ENCODE measurements at places on chromosomes 12 and 14.

DNA sequence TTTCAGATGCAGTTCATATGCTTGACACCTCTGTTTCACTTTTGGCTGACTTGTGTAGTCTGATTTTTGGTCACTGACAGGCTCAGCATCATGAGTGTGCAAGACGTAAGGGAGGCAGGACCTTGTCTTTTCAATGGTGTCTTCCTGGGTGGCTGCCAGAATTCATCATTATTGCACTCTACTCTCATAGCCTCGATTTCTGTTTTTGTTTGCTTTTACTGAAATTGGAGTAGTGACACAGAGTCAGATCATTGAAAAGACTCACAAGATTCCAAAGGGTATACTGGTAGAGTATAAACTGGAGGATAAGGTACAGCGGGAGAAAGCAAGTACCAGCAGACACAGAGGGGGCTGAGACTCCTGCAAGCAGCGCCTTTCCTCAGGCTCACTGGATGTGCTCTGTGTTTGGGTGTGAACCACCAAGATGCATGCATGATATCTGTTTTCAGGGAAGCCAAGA is 126.3 kb upstream of the FGD4 start:
- DNase-seq, result no peak

GRCh38 chr14:40414386-40414785 is 982.2 kb upstream of the FBXO33 start:
- DNase-seq, result no peak

DNA sequence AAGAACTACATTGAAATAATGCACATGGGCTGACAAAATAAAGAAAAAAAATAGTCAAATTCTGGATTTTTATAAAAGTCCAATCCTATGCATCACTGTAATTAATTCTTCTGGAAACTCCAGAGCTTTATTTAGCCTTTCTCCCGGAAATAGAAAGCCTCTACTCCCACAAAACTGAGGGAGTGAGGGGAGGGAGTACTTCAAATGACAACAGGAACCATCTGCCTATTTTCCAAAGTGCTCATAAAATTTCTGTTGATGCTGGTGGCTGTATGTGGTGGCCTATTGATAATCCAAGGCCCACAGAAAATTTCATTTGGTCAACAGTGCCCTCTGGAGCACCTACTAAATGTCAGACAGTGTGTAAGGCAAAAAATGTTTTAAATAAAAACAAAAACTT is 64.6 kb downstream of the KIF21A start:
- no peak for DNase-seq

- DNase-seq, result no peak
Observed at GRCh38 chr14:101889898-101890297, 74.5 kb upstream of the DYNC1H1 start.

GRCh38 chr12:27585739-27586265 is 61.8 kb downstream of the PPFIBP1 start:
- no peak for DNase-seq

- DNase-seq, result no peak
Observed at GRCh38 chr12:111056618-111057521, 136.5 kb upstream of the MYL2 start.

DNA sequence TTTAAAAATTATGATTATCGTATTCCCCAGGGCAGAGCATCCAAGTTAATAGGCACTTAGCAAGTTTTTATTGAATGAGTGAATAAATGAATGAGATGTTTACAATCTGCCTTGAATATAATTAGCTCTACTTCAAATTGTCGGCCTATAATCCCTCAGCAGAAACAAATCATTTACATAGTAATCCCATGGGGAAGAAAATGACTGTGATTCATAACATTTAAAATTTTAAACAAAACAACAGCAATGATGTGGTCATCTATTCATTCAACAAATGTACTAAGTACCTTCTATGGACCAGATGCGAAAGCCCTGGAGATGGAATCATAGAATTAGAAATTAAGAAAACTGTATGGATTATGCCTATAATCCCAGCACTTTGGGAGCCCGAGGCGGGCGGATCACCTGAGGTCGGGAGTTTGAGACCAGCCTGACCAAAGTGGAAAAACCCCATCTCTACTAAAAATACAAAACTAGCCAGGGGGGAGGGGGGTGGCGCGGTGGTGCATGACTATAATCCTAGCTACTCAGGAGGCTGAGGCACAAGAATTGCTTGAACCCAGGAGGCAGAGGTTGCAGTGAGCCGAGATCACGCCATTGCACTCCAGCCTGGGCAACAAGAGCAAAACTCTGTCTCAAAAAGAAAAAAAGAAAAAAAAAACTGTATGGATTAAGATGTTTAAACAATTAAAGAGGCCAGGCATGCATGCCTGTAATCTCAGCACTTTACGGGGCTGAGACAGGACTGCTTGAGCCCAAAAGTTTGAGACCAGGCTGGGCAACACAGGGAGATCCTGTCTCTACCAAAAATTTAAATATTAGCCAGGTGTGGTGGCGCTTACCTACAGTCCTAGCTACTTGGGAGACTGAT is 17.7 kb upstream of the MDM2 start:
- no peak for DNase-seq

DNA sequence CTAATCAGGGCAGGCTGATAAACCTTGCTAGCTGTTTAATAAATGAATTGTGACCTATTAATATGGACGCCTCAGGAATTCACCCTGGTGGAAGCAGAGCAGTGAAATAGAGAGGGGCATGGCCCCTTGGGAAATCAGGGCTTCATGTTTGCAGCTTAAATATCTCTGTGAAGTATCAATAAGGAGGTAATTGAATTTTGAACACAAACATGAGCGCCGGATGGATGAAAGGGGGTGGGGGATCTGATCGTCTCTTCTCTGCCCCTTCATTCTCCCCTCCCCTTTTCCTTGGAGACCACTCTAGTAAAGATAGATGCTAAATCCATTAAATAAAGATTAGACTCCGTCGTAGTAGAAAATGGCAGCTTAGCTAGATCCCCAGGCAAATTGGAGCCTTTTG is 70.5 kb downstream of the LIN52 start:
- DNase-seq, result no peak
